ENCODE measurements at places on chromosomes 3 and 15.

DNA sequence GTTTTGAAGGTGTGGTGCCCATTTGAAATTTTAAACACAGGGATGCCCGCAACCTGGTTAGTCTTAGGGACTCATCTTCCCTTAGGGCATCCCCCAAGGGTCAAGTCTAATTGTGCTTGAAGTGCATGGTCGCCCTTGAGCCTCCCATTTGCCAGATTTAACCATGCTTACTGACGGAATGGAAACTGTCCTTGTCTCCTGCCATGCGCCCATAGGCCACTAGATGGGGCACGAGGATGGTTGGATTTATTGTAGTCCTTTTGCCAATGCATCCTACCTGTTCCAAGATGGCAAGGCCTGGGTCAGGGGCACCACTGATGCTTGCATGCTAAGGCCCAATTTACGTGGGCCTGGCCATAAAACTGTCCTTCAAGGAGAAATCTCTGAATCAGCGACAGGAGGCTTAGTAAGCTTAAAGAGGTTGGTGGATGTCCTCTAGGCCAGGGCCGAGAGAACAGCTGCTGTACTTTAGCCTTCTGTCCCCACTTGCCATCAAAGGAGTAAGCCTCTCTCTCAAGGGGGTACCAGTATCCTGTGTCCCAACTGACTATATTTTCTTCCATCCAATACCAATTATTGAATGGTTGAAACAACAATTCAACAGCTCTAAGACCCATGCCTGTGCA, 355.4 kb downstream of the OTOL1 start:
- no peak for DNase-seq

- DNase-seq: no peak
These were observed 42.5 kb downstream of the IL16 start for GRCh38 chr15:81239190-81239589.

GRCh38 chr3:170534227-170534626, 51.6 kb downstream of the SLC7A14 start:
- no peak for DNase-seq

DNA sequence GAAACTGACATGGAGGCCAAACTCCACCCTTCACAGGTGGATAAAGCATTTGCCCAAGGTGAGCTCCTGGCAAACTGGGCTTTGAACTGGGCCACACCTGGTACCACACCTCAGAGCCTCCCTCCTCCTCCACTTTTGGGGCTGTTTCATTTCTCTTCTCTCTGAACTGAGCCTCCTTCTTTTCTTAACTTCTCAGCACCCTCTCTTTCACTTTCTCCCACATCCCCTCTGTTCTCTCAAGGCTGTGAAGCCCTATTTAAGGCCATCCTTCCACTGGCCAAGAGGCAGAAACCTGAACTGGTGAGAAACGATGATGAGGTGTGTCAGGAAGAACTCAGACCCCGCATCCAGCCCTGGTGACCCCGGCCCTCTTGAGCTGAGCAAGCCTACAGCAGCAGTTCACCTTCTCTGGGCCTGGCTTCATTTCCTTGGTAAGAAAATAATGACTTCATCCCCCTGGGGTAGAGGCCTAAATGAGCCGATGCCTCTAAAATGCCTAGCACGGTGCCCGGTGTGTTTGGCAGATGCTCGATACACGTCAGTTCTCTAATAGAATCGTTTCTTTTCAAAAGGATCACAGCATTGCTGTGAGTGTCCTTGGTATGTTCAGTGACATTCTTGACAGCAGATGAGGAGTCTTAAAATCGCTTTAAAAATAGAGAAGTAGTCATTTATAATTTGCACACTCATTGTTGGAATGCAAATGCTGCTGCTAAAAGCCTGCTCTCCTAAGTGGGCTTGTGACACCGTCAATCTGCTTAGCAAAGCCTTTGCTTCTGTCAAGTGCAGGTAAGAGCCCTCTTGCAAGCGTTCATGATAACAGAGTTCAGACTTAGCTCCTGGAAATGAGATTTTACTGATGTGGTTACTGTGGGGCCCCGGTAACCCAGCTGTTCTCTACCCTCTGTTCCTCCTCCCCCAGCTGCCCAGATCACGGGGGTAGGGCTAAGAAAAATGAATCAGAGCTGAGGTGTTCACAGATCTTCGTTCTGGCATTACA, 97.7 kb upstream of the ATP2B2 start:
- DNase-seq: no peak

DNA sequence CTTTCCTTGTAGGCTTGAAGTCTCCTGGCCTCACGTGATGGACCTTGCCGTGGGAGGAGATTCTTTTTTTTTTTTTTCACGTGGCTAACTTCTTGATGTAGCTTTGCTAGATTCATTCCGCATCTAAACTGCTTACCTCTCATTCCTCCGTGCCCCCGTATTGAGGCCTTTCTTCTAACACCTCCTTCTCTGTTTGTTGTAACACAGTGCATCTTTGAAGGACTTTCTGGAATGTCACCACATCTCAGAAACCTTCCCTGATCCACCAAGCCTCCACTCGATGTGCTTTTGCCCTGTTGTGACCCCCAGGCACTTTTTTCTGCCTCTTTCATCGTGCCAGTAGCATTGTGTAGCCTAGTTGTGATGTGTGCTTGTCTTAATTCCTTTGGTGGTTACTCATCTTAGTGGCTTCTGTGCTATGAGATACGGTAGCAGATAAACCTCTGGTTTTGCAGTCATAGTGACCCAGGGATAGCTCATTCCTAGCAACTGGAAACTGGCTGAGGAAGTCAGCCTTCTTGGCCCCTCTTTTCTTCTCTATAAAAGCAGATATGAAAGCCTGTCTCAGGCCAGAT, 1.6 kb upstream of the BNC1 start:
- no peak for DNase-seq

All from cortex of kidney (tissue), 1 donor.